ENCODE measurements at places on chromosomes 1 and 21.

GRCh38 chr1:154557939-154558719, at the start of gene UBE2Q1:
Gene UBE2Q1 (minus strand): TSS chr1:154558662. CDS start chr1:154558553, 109 bp downstream.
- DNase-seq: no peak

DNA sequence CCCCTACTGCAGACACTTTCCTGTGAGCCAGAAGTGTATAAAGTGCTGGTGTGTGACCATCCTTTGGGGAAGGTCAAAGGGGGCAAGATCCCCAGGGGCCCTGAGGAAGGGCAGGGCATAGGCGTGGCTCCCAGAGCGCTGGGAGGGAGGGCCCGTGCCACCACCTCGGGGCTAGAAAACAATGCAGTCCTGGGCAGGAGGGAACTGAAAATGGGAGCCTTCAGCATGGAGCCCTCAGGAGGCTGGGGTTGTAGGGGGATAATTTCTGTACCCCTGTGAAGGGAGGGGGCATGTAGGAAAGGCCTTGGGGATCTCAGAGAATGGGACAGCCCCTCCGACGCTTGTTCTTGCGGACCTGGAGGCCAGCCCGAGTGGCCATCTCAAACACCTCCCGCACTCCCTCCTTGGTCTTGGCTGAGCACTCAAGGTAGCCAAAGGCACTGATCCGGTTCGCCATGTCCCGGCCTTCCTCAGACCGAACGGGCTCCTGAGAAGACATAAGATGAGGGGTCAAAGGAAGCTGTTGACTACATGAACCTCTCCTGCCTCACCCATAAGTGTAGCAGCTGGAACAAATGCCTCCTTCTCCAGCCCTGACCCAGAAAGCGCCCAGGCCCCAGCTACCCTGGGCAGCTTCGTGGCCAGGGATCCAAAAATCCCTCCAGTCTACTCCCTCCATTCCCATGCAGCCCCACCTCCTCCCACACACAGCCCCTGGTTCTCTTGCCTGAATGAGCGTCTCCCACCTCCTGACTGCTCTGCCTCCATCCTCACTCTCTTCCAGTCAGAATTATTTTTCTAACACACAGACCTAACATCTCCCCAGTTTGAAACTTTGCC, 5.5 kb downstream of the RHOC start:
- no peak for DNase-seq

DNA sequence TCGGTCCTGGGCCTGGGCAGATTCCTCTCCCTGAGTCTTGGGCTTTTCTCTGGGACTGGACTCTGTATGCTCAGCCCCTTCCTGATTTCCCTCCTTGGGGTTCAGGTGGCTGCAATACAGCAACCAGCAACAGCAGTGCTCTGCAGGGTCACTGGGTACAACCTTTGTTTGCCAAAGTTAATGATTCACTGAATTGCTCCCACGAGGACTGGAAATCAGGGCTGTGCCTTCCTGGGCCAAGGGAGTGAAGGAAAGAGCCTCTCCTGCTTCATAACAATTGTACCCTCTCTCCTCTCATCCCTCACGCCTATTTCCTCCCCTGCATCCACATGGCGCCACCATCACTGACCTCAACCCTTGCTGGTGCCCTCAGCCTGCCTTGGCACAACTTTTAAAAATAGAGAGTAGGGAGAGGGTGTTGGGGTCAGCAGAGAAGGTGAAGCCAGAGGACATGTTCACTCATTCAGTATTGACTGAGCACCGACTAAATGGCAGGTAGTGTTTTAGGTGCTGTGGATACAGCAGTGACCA, 52.8 kb upstream of the GOLT1A start:
- DNase-seq: no peak

DNA sequence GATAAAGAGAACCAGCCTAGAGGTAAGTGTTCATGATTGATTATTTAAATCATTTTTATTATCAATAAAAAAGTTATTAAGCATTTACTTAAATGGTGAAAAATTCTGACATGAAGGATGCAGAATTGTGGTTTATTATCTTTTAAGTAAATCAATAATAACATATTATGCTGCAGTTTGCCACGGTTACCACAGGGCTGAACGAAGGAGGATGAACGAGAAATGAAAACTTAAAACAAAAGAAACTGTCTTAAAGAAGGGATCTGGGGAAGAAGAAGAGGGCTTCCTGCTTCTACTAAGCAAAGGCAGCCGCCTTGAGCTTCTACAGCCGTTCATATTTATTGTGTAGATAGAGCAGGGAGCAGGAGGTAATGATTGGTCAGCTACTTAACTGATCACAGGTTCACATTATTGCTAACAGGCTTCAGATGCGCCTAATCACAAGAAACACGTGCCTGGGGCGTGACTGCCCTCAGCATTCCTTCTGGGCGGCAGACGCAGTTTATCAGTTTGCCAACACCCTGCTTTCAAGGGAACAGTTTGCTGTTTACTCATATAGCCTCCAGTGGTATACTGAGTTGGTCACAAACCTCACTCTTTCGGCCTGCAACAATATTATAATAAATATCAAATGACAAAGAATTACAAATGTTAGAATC, 5.8 kb upstream of the FNBP1L start:
- DNase-seq: peak; percentile 27

Data from RWPE1 (cell line).